ENCODE measurements at places on chromosomes 4 and X.

DNA sequence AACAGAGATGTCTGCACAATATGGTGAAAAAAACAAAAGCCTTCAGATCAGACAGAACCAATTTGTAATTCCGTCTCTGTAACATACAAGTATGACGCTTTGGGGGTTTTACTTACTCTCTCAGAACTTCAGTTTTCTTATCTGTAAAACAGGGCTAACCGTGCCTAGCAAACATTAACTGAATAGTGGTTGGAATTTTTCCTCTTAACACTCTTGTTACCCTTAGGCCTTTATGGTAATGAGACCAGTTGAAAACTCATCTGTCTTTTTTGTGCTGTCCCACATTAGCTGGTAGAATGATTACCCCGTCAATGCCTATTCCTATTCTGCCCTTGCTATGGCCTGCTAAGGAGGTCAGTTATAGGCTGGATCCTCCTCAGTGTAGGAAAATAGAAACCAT is 4.5 kb upstream of the MYOZ2 start:
- no peak for DNase-seq

GRCh38 chr4:188819233-188819632 is 680.0 kb downstream of the TRIML1 start:
- DNase-seq: no peak

DNA sequence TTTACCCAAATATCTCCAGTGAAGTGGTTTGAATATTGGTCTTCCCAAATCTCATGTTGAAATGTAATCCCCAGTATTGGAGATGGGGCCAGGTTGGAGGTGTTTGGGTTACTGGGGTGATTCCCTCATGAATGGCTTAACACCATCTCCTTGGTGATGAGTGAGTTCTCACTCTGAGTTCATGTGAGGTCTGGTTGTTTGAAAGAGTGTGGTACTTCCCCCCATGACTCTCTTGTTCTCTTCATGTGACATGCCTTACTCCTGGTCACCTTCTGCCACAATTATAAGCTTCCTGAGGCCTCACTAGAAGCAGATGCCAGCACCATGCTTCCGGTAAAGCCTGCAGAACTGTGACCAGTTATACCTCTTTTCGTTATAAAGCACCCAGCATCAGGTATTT is 32.9 kb upstream of the OTUD4 start:
- no peak for DNase-seq

GRCh38 chr4:100762738-100763137 is 244.9 kb upstream of the EMCN start:
- DNase-seq: no peak

DNA sequence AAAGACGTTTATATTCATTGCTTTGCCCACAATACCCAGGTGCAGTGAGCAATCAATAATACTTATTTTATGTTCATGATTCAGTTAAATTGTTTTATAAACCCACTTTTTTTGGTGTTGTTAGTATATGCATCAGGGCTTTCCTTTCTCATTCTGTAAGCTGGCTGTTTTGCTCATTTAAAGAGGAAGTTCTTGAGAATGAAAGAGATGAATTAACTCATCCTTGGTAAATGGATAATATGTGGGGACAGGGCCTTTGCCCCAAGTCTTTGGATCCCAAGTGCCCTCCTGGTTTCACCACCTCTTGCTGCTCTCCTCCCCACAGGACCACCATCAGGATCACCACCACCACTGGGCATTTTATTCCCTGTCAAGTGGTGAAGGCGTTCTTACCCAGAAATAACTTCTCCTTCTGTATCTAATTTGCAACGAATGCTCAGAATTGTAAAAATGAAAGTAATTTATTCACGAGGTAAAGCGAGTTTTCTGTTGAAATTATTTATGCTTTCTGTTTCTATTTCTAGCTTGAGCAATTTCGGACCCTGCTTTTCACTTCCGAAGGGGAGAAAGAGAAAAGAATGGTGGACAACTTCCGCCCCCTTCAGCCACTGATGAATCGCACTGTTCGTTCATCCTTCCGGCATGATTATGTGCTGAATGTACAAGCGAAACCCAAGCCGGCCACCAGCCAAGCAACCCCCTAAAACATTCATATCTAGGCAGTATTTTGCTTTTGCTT is 8.2 kb upstream of the ZRSR2 start:
- DNase-seq: no peak

GRCh38 chrX:133979641-133980230 is 5.7 kb downstream of the GPC3 start:
- DNase-seq: no peak

GRCh38 chrX:69096963-69097362 is 68.3 kb downstream of the PJA1 start:
- no peak for DNase-seq

DNA sequence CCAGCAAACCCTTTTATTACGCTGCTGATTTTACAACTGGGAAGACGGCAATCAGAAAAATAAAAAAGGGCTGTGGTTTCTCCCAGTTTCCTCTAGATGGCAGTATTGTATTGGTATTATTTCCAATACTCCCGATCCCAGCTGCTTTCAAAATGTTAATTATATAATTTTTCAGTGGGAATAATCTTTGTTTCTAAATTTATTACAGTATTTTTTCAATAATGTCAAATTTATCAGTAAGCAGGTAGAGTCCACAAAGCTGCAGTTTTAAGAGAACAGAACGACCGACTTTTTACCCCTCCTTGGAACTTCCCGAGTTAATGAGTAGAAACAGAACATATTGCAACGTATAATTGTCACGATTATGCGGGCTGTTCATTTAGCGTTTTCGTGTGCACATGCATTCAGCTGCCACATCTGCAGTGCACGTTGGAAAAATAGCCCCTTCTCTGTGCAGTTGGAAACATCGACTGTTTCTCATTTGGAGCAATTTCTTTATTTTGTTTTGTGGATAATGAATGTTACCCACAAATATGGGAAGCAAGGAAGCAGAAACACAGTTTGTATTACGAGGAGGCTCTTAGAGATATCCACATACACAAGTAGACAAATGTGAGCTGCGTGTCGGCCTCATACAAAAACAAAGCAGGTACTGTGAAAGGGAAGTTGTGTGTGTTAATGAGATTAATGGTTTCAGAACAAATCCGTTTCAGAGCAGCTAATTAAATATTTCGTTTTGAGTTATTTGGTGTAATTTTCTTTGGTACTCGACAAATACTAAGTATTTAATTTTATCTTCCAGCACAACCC is 188.0 kb downstream of the STIM2 start:
- peak; percentile 45 for DNase-seq

DNA sequence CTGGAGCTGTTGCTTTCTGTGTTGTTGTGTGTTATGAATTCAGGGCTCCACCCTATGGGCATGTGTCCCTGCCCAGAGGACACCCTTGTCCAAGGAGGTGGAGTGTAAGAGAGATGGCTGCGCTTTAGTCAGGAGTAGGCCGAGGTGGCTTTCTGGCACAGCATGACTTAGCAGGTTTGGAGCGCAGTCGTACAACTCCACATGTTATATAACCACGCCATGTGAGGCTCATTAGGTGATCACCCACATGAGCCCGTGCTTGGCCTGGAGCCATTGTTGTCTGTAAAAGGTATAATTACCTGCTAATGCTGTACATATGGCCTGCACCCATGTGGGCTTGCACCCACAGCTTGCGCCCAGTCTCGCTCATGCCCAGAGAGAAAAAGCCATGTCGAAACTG is 15.8 kb upstream of the ANAPC4 start:
- no peak for DNase-seq

- no peak for DNase-seq
These were observed 50.0 kb upstream of the AADAT start for GRCh38 chr4:170139764-170140163.

- no peak for DNase-seq
These were observed 98.7 kb downstream of the SORBS2 start for GRCh38 chr4:185713272-185713671.

- DNase-seq: peak; percentile 53
These were observed 36.8 kb downstream of the RTL5 start for GRCh38 chrX:72094894-72095293.

DNA sequence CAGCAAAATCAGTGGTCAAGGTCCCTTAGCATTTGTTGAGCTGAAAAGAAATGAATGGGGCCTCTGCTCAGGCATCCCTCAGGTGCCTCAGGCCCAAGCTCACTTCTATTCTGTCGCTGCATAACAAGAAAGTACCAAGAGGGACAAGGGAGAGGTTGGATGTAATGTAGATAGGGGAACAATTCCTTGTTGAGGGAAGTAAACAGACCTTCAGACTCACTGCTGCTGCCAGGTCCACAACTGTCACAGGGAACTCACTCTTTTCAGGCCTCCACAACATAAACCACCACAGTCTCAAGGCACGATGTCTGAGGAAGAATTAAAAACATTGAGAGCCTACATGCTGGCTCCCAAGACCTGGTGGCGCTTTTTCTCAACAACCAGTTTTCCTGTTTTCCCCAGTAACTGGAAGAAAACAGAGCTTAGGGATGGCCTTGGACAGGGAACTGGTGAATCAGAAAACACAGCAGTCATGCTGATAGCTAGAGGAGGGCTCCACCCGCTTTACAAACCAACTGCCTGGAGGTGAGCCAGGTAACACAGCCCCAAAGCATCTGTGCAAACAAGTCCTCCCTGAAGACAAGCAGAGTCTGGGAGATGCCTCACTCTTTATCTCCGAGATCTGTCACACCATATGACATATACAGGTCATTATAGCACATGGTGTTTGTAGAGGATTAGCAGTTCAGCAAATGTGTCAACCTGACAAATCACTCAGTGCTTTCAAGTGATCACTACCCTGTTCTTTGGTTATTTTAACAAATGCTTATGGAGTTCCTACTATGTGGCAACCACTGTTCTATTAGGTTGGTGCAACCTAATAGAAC is 14.3 kb upstream of the AWAT1 start:
- DNase-seq: peak; percentile 2

DNA sequence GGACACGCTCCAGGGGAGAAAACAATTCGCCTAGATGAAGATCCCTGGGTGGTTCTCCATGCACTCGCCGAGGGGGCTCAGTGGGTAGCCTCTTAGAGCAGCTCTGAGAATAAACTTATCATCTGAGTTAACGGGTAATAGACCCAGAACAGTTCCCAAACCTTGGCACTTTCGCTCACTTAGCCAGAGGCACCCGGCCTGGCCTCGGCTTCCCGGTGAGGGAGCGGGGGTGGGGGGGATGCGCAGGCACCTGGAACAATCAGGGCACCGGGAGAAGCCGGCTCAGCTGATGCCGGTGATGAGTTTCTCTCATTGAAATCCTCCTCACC is 405 bp upstream of the ZAR1 start:
- DNase-seq: no peak

DNA sequence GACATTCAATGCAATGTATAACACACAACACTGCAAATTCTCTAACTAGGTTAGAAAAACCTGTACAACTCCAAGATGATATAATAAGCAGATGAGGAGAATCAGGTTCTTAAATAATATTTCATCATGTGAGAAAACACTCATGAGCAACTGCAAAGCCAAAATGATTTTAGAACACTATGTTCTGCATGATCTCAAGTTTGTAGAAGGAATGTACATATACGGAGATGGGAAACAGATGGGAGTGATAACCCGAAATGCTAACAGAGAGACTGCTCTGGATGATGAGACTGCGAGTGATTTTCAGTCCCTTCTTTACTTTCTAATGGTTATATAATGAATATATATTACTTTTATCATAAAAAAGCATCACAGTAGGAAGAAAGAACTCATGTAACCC is 80.9 kb downstream of the PCYT1B start:
- peak; percentile 82 for DNase-seq

DNA sequence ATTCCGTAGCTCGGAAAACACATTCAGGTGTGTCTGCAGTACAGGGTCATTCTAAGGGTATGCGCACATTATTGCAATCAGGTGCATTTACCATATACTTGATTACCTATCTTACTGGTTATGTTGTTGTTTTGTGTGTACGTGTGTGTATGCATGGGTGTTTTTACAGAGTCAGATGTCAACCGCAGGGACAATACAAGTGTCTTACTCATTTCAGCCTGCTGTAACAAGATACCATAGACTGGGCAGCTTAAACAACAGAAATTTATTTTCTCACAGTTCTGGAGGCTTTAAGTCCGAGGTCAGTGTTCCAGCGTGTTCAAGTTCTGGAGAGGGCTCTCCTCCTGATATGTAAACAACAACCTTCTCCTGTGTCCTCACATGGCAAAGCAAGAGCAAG is 316.7 kb downstream of the DMD start:
- no peak for DNase-seq

- DNase-seq: no peak
These were observed 138.9 kb downstream of the PTTG2 start for GRCh38 chr4:38099020-38099600.

DNA sequence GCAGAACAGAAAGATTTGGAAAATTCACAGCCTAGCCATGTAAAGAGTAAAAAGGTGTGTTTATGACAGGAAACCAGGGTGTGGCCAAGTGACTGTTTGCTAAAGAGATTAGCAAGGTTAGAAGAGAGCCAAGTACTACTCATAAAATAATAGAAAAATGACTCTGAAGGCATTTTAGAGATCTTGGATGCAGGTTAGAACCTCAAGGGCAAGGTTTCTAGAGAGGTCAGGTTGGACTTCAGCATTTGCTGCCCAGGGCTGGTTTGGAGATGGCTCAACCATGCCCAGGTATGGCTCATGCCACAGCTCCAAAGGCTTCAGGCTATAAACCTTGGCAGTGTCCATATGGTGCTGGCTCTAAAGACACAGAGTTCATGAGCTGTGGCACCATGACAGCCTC is 40.6 kb upstream of the ADGRA3 start:
- no peak for DNase-seq

- peak; percentile 27 for DNase-seq
These were observed 85.8 kb upstream of the PUDP start for GRCh38 chrX:7233580-7234406.

DNA sequence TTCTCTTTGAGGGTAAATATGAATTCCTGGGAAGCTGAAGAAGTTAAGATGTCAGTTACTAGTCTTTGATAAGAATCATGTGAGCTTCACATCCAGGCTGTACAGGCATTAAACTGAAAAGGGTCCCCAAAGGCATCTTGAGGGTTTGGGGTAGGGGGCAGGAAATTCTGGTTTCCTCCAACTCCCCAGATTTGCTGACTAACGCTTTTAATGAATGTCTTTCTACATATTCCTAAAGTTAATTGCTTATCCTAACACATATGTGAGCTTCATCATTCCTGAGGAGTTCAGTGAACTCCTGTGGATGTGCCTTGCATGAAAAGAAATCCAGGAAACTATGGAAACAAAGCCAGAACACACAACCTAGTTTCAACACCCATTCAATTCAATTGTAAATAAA is 73.8 kb upstream of the GAB1 start:
- peak; percentile 11 for DNase-seq

GRCh38 chr4:171340258-171340657 is 472.9 kb upstream of the GALNTL6 start:
- no peak for DNase-seq

- DNase-seq: no peak
These were observed 141.8 kb downstream of the DCHS2 start for GRCh38 chr4:154349829-154350228.

GRCh38 chr4:53748328-53748772 is 157.1 kb upstream of the LNX1 start:
- DNase-seq: peak; percentile 9

All from muscle of leg (tissue), 16 donors.